ENCODE measurements at places on chromosomes 3 and 15. TPM values are rescaled to one million over a fixed set of nuclear protein-coding genes. Genes with fewer than 3 reads are reported as not detected.

The FBXL22 gene
- not detected for total RNA-seq

The HDC gene
- 0.10 TPM for total RNA-seq

The GBE1 gene
- total RNA-seq: 78.5 TPM

The SORD gene
- 65.1 TPM for total RNA-seq

The CFAP100 gene
- not detected for total RNA-seq

The CLDN11 gene
- total RNA-seq: 0.72 TPM

The MRPL3 gene
- total RNA-seq: 251 TPM

The NMNAT3 gene
- total RNA-seq: 2.1 TPM

The LSAMP gene
- 11.0 TPM for total RNA-seq

The RBMS3 gene
- total RNA-seq: 29.6 TPM

The STXBP5L gene
- total RNA-seq: 0.02 TPM

The SLC6A11 gene
- total RNA-seq: not detected

All from NCI-H460 (cell line).